Effector CD4-positive, alpha-beta T cell (primary cell): ENCODE measurements at places on chromosomes 7 and 10.

DNA sequence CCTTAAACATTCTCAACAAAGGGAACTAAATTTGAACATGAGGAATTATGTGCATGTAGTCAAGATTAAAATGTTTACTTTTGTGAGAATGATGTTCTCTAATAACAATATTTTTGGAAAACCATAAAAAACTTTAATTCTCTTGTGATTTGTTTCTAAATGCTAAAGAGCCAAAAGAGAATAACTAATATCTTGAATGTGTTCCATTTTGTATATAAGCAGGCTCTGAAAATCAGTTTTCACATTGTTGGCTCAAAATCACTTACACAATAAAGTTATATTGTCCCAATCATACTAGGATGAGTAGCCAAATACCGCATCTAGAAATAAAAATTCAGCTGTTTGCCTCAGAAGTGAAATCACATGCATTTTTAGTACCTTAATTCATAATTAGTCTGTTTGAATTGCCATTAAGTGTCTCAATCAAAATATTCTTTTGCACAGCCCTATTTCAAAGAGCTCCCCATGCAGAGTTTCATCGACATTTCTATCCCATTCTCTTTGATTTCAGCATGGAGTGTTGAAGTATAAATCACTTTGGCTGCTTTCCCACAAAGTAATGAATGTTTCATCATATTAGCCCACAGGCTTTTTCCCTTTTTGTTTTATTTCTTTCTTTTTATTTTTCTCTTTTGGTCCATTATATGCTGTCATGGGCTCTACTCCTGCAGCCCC, 420.3 kb upstream of the POM121L12 start:
- DNase-seq: no peak

DNA sequence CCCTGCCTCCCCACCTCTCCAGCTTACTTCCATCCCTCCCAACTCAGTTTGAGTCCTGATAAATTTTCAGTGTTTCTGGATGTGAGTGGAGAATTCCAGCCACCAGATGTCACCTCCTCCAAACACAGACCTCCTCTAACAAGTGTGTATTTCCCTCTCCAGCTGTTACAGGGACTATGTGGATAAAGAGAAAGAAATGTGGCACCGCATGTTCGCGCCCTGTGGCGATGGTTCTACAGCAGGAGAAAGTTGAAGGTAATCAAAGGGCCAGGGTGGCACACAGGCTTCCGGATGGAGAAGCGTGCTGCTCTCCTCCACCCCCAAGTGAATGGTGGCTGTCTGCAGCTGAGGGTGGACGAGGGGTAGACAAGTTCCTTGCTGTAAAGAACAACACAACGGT, 14.7 kb downstream of the FKBP6 start:
- DNase-seq: no peak

DNA sequence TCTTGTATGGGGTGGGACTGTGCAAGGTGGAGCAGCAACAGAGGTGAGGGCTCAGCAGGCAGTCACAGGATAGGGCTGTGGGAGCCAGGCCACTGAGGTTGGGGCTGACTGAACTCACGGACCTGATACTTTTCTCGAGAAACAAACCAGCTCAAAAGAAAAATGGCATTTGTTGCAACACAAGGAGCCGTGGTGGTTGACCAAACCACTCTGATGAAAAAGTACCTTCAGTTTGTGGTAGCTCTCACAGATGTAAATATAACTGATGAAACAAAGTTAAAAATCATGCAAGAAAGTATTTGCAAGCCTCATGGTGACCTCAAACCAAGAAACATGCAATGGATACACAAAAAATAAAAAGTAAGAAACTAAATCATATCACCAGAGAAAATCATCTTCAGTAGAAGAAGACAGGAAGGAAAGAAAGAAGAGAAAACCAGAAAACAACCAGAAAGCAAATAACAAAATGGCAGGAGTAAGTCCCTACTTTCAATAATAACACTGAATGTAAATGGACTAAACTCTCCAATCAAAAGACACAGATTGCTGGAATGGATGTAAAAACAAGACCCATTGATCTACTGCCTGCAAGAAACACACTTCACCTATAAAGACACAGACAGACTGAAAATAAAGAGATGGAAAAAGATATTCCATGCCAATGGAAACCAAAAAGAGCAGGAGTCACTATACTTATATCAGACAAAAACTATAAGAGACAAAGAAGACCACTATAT, 48.9 kb upstream of the DUSP5 start:
- no peak for DNase-seq

DNA sequence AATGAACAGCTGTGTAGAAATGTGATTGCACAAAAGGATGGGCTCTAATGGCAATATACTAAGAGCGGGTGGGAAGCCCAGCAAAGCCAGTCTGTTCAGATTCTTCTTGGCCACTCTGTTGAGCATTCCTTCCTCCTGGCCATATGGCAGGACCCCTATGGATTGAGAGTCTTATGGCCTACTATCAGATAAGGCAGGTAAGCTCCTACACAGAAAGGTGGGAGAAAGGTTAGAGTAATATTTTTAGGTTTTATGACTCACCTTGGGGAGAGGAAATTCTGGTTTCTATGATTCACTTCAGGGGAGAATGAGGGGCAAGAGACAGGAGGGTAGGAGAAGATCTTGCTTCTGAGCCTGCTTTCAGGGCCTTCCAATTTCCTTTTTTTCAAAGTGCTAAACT, 15.1 kb upstream of the AKR1B10 start:
- DNase-seq: no peak

DNA sequence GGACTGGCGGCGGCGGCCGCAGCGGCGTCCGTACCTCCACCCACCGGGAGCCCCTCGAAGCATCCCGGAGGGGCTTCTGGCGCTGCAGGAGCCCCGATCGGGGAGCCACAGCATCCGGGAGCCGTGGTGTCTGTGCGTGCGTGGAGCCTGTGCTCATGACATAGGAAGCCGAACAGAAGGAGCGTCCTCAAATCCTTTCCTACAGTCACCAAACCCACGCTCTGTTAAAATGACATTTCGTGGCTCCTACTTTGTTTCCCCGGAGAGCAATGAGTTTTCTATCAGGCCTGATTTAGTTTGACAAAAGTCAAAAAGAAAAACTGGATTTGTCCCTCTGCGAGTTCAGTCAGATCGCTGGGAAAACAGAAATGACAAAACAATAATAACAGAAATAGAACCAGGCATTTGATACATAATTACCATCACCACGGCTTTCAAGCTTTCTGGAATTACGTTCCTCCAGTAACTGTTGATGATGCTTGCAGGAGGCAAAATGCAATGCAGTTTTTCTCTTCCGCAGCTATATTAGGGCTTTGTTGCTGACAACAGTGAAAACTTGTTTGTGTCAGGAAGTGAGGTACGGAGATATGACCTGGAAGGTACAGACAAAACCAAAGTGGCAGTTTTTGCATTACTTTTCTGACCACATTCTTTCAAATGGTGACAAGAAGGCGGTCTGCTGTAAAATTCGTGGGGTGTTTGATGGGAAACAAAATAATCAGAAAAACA, 219.3 kb upstream of the MKLN1 start:
- peak; percentile 38 for DNase-seq

DNA sequence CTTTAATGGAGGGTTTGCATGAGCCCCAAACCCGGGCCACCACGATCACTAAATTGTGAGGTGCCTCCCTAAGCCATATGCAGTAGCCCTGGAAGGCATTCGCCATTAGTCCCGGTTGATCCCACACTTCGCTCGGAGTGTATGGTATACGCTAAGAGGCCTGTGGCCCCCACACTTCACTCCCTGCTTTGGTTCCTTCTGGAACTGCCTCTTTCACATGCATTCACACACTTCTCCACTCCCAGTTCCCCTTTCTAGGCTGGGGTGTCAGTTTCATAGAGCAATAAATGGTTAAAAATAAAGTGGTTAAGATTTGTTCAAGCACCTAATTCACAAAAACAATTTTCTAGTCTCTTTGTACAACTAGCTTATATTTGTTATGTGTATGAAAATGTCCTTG, 212.1 kb upstream of the KCND2 start:
- no peak for DNase-seq

- DNase-seq: no peak
These were observed 63.1 kb upstream of the LRRTM3 start for GRCh38 chr10:66862687-66863258.

DNA sequence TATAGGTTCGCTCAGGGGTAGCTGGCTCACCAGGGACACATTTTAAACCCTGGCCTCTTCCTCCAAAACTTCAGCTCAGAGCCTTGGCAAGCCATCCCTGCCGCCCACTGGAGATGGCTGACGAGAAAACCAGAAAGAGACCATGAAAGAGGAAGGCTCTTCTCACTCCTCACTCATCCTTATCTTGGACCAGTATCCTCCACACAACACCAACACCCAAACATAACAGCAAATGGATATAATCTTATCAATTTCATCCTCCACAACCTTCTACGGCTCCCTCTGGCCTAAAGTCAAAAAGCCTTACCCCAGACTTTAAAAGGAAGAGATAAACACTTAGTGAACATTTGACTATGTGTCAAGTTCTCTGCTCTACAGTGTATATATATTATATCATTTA, 26.9 kb downstream of the DLG5 start:
- DNase-seq: no peak

- no peak for DNase-seq
These were observed 175.8 kb downstream of the SH2D4B start for GRCh38 chr10:80713398-80713928.

GRCh38 chr7:44630792-44631457, 24.5 kb downstream of the OGDH start:
- no peak for DNase-seq

GRCh38 chr7:100372694-100373093, 593 bp upstream of the PILRA start:
- DNase-seq: no peak

DNA sequence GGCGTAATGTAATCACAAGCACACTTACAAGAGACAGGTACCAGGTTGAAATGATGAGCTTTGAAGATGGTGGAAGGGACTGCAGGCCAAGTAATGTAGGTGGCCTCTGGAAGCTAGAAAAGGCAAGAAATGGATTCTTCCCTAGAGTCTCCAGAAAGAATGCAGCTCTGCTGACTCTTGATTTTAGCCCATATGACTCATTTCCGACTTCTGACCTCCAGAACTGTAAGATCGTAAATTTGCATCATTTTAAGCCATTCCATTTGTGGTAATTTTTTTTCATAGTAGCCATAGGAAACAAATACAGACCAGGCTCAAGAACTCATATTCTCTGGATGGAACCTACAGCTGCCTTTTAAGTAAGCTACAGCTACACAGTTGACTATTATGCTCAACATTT, 315.5 kb downstream of the MAGI2 start:
- no peak for DNase-seq

GRCh38 chr10:82943142-82943541, 1068.1 kb downstream of the NRG3 start:
- no peak for DNase-seq

GRCh38 chr7:66033471-66034385, 41.9 kb upstream of the ASL start:
- no peak for DNase-seq

DNA sequence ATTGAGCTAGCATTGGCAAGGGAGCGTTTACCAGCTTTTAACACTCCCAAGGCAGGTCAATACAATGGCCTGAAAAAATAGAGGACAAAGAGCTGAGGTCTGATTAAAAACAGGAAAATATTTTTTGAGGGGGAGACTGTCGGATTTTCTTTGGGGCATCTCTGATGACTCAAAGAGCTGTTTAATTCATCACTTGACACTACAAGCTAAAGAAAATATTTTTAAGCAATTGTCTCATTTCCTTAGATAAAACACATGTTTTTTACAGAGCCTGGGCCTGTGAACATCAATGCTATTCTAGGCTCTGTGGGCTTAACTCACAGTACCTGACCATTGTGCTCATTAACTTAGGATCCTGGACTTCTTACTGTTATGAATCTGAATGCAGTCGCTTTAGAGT, 100.8 kb downstream of the NRP1 start:
- DNase-seq: no peak

DNA sequence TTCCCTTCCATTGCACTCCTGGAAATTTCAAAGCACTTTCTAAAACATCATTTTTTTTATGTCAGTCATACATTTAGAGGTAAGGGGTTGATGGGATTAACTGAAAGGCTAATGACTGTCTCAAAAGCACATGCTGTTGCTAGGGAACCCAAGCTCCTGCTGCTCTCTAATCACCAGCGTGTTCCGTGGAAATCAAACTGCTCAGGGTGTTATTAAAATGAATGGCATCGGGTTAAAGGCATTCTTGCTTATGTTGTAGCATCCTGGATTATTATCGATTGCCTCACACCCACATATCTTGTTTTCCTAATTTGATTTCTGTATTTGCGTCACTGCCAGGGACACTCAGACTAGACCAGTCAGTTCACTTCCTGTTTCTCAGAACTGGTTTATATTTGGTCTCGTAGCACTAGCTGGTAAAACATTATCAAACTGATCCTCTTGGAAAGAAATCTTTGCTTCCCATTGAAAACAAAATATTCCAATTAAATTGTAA, 216.5 kb upstream of the MKLN1 start:
- peak; percentile 22 for DNase-seq

GRCh38 chr10:30151581-30152389, 92.4 kb upstream of the JCAD start:
- no peak for DNase-seq

GRCh38 chr10:123926401-123927264, 35.0 kb upstream of the CPXM2 start:
- DNase-seq: no peak

GRCh38 chr7:4244041-4244440, 438.1 kb upstream of the FOXK1 start:
- no peak for DNase-seq

DNA sequence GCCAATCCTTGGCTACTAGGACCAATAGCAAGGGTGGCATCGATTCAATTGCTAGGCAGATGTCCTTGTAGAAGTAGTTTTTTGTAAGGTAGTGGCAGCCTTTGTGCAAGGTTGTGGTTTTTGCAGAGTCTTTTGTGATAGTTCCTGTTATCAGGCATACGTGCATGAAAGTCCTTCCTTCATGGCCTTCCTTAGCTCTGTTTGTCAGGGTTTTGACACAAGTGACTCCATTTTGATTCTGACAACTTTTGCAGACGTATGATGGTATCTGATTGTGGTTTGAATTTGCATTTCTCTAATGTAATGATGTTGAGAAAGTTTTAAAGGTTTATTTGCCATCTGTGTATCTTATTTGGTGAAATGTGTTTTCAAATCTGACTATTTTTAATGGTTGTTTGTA, 71.8 kb upstream of the SYPL1 start:
- DNase-seq: no peak

DNA sequence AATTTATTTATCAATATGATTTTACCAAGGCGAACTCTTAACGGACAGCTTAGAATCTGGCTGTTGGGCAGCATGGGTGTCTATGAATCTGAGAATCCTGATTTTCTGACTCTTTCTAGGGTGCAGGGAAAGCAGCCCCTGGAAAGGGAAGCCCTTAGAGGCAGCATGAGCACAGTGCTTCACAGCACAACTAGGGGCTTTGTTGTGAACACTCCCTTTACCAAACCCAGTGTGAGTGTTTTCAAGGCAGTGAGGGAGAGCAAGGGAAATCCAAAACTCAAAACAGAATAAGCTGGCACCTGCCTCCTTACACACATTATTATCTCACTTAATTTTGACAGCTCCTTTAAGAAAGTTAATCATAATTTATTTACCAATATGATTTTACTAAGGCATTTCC, 116.3 kb upstream of the CSTF2T start:
- DNase-seq: no peak
